A549 treated with CpdA at 1 μM for 4 hours (cell line): ENCODE measurements at places on chromosomes 1 and 21. TPM values are rescaled to one million over a fixed set of nuclear protein-coding genes. Genes with fewer than 3 reads are reported as not detected.

TEX38 gene
- not detected in 5 replicates for total RNA-seq

CFAP107 gene
- total RNA-seq: not detected in 5 replicates

OR6N1 gene
- not detected in 5 replicates for total RNA-seq

SLFNL1 gene
- 0.03 TPM in 1 of 5 replicates, not detected in the others for total RNA-seq

MLLT11 gene
- total RNA-seq: 15.1 to 18.7 TPM (median 17.2 TPM) in 5 replicates

S100A1 gene
- 0.55 to 0.96 TPM (median 0.86 TPM) in 4 of 5 replicates, not detected in the other for total RNA-seq

SYT2 gene
- 0.01 to 0.07 TPM (median 0.02 TPM) in 5 replicates for total RNA-seq

IL12RB2 gene
- total RNA-seq: not detected in 5 replicates

RNF223 gene
- total RNA-seq: 0.18 to 0.30 TPM (median 0.30 TPM) in 5 replicates

MANEAL gene
- 22.2 to 27.6 TPM (median 25.3 TPM) in 5 replicates for total RNA-seq

GIPC2 gene
- total RNA-seq: 0.02 to 0.04 TPM in 2 of 5 replicates, not detected in the others

DISP1 gene
- 1.7 to 2.2 TPM (median 1.8 TPM) in 5 replicates for total RNA-seq

AMPD1 gene
- total RNA-seq: not detected in 5 replicates

WNT9A gene
- 6.3 to 9.0 TPM (median 8.1 TPM) in 5 replicates for total RNA-seq

CELA2A gene
- not detected in 5 replicates for total RNA-seq

PPIAL4G gene
- not detected in 5 replicates for total RNA-seq

OR6P1 gene
- not detected in 5 replicates for total RNA-seq

MAN1C1 gene
- 0.18 to 0.35 TPM (median 0.19 TPM) in 5 replicates for total RNA-seq

OR14C36 gene
- not detected in 5 replicates for total RNA-seq

SAMD13 gene
- total RNA-seq: 0.18 to 0.61 TPM (median 0.37 TPM) in 5 replicates

KCNE2 gene
- not detected in 5 replicates for total RNA-seq

FCRL2 gene
- not detected in 5 replicates for total RNA-seq

PTPN7 gene
- 0.03 TPM in 1 of 5 replicates, not detected in the others for total RNA-seq

CTH gene
- 1.3 to 1.9 TPM (median 1.7 TPM) in 5 replicates for total RNA-seq

SPRR1B gene
- not detected in 5 replicates for total RNA-seq

NUF2 gene
- 26.6 to 32.5 TPM (median 28.7 TPM) in 5 replicates for total RNA-seq

INTS7 gene
- 20.1 to 23.5 TPM (median 22.5 TPM) in 5 replicates for total RNA-seq

TESK2 gene
- total RNA-seq: 0.29 to 0.49 TPM (median 0.32 TPM) in 5 replicates

PDC gene
- total RNA-seq: not detected in 5 replicates

S100A7A gene
- total RNA-seq: not detected in 5 replicates

CSF3R gene
- total RNA-seq: not detected in 5 replicates

LMOD1 gene
- total RNA-seq: not detected in 5 replicates

LY9 gene
- total RNA-seq: 0.08 to 0.18 TPM (median 0.14 TPM) in 4 of 5 replicates, not detected in the other

TMEM63A gene
- 5.5 to 7.6 TPM (median 6.7 TPM) in 5 replicates for total RNA-seq

COL11A1 gene
- 1.6 to 4.4 TPM (median 2.8 TPM) in 5 replicates for total RNA-seq

TLR5 gene
- 0.03 to 0.15 TPM (median 0.13 TPM) in 5 replicates for total RNA-seq

PROX1 gene
- 0.02 to 0.17 TPM (median 0.09 TPM) in 4 of 5 replicates, not detected in the other for total RNA-seq

CD52 gene
- total RNA-seq: not detected in 5 replicates

KPRP gene
- not detected in 5 replicates for total RNA-seq

ZBTB8B gene
- total RNA-seq: under 0.01 to 0.01 TPM (median 0.01 TPM) in 4 of 5 replicates, not detected in the other

ELF3 gene
- total RNA-seq: 234 to 285 TPM (median 265 TPM) in 5 replicates

CYP4A22 gene
- total RNA-seq: not detected in 5 replicates

TPTE gene
- total RNA-seq: not detected in 5 replicates

TMIGD3 gene
- total RNA-seq: not detected in 5 replicates

DMBX1 gene
- 0.61 to 1.5 TPM (median 0.82 TPM) in 5 replicates for total RNA-seq

IPP gene
- total RNA-seq: 3.4 to 5.5 TPM (median 5.0 TPM) in 5 replicates

AADACL4 gene
- not detected in 5 replicates for total RNA-seq

LCE1C gene
- total RNA-seq: not detected in 5 replicates

CCDC30 gene
- 0.21 to 0.92 TPM (median 0.65 TPM) in 5 replicates for total RNA-seq

GCSAML gene
- not detected in 5 replicates for total RNA-seq

EPHA8 gene
- 0.01 to 0.03 TPM in 2 of 5 replicates, not detected in the others for total RNA-seq

SLC45A1 gene
- total RNA-seq: 2.1 to 3.5 TPM (median 2.5 TPM) in 5 replicates

ANXA9 gene
- 0.70 to 1.3 TPM (median 0.83 TPM) in 5 replicates for total RNA-seq

SLC41A1 gene
- 22.7 to 30.9 TPM (median 24.2 TPM) in 5 replicates for total RNA-seq

ZNF593OS gene
- total RNA-seq: 0.22 to 0.34 TPM (median 0.27 TPM) in 4 of 5 replicates, not detected in the other

NEK2 gene
- 38.5 to 58.4 TPM (median 46.4 TPM) in 5 replicates for total RNA-seq

ORC1 gene
- total RNA-seq: 18.0 to 21.4 TPM (median 19.0 TPM) in 5 replicates

SPRR1A gene
- total RNA-seq: not detected in 5 replicates
